ENCODE measurements at places on chromosomes 5 and 9.
A peak's percentile ranks its signal among the peaks of the same experiment; 100 is the strongest.

DNA sequence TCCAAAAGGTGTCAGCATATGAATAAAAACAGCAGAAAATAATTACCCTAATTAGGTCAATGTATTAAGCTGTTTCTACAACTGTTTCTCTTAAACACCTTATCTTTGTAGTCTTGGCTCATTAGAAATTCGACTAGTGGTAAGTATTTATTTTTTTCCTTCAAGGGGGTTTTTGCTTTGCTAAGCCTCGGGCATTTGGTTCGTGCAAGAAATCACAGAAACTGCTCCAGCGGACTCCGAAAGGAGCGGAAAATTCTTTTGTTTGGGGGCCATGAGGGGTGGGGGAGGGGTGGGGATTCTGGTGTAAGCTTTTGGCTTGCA, 757 bp downstream of the ZBED3 start:
- DNase-seq, result no peak

- no peak for DNase-seq
Measured at GRCh38 chr5:58215364-58215763, 244.5 kb downstream of the PLK2 start.

GRCh38 chr9:37293664-37294524, 128.6 kb upstream of the GRHPR start:
- DNase-seq, result peak; percentile 39

DNA sequence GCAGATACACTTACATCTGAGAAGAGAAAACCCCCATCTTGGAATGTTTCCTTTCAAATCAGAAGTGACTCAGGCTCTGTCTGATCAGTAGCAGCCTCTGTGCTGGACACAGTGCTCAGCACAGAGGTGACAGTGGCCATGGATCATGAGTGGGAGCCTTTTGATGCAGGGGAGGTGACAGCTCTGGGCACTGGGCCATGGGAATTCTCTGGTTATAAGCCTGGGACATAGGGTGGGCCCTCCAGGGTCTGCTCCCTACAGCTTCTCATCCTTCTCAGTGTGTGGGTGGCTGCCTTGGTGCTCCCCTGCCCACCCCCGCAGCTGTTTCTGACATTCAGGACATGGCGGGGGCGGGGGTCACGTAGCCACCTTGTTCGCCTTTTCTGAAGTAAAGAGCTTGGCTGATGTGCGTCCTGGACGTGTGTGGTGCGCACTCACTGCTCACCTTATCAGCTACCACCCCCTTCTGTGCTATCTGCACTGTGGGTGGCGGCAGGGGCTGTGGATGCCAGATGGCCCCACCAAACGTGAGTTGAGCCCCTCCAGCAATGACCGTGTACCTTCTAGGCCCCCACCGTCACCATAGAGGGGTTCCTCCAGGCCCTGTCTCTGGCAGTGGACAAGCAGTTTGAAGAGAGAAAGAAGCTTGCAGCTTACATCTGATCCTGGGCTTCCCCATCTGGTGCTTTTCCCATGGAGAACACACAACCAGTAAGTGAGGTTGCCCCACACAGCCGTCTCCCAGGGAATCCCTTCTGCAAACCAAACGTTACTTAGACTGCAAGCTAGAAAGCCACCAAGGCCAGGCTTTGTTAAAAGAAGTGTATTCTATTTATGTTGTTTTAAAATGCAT, 24.0 kb downstream of the TRIP13 start:
- DNase-seq, result no peak

DNA sequence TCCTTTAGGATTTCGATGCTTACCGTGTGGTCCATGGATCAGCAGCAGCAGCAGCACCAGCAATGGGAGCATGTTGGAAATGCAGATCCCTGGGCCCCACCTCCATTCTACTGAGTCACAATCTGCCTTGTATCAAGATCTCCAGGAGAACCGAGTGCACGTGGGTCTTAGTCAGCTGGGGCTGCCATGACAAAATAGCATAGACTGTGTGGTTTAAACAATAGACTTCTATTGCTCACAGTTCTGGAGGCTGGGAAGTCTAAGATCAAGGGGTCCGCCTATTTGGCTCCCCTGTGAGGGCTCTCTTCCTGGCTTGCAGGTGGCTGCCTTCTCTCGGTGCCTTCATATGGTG, 1.3 kb upstream of the PROP1 start:
- no peak for DNase-seq

Data from GM13976 (cell line).